ENCODE measurements at places on chromosomes 12 and 14. TPM values are rescaled to one million over a fixed set of nuclear protein-coding genes. Genes with fewer than 3 reads are reported as not detected.

- H3K27me3 ChIP-seq: no peaks in the 10 kb centered on the region
- no peaks in the 10 kb centered on the region for H3K36me3 ChIP-seq
- no peaks in the 10 kb centered on the region for H3K4me1 ChIP-seq
- H3K27ac ChIP-seq: no peak overlapping the region
- DNase-seq: no peak
These were observed 23.5 kb downstream of the FMNL3 start for GRCh38 chr12:49683599-49684309.

- H3K4me3 ChIP-seq: no peak overlapping the region
- H3K27ac ChIP-seq: no peak overlapping the region
- H3K4me1 ChIP-seq: peaks cover 12% of the 10 kb centered on the region
- no peaks in the 10 kb centered on the region for H3K27me3 ChIP-seq
These were observed 5.4 kb downstream of the CIPC start for GRCh38 chr14:77103475-77103874.

ACTR10 gene
- total RNA-seq: 74.5 TPM

DNA sequence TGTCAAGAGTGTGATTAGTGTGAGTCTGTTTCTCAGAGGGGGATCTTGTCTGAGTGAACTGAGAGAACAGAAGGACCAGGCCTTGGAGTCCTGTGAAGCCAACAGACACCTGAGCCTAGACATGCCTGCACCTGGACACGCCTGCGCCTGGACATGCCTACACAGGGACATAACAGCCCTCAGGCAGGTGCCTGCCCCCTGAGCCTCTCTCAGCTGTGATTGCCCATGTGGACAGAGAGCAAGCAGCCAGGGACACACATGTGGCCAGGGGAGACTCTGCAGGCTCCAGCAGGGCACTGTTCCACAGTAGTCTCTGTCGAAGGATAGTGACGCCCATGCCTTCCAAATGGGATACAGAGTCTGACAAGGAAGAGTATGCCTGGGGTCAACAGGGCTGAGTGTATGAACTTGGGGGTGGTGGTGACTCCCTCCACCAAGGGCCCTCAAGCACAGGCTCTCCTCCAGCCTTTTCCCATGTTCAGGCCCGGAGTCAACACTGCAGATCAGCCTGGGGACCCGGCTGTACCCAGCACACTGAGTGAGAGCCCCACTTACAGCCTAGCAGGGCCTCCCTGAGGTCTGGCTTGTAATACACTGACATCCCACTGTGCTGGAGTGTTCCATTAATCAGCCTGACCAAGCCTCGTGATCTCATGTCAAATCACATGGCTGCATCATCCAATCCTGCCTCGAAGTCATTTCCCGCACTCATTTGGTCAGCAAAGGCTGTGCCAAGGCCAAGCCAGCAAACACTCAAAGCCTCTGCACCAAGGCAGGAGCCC lies 173.0 kb downstream of the CALM1 start:
- no peak for DNase-seq
- H3K36me3 ChIP-seq: no peaks in the 10 kb centered on the region
- H3K27me3 ChIP-seq: no peaks in the 10 kb centered on the region

GRCh38 chr12:31890295-31891285 lies 68.6 kb upstream of the RESF1 start:
- H3K4me1 ChIP-seq: no peaks in the 10 kb centered on the region
- no peak for DNase-seq
- no peaks in the 10 kb centered on the region for H3K27me3 ChIP-seq
- H3K36me3 ChIP-seq: no peaks in the 10 kb centered on the region
- H3K4me3 ChIP-seq: no peak overlapping the region
- no peak overlapping the region for H3K27ac ChIP-seq

FBXO34 gene
- total RNA-seq: 17.4 TPM

CYP27B1 gene
- 3.6 TPM for total RNA-seq

ESPL1 gene
- total RNA-seq: not detected

- no peaks in the 10 kb centered on the region for H3K4me1 ChIP-seq
- no peak overlapping the region for H3K4me3 ChIP-seq
- no peaks in the 10 kb centered on the region for H3K27me3 ChIP-seq
- H3K27ac ChIP-seq: no peak overlapping the region
- no peak for DNase-seq
These were observed 231.2 kb upstream of the DCN start for GRCh38 chr12:91413581-91414546.

DNA sequence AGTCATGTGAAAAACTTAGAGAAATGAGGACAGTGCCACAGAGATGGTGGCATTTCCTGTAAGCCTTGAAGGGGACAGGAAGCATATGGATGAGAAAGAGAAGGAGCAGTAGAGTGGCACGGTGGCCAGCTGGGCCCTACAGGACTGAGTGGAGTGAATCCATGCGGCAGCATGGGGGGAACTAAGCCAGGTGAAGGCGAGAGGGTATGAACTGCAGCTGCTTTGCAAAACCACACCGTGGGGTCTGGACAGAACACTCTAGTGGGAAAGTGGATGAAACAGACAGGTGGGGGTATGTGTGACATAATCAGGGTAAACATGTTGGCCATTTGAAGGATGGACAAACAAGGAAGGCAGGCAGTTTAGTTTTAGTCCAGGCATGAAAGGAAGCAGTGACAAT lies 10.4 kb upstream of the SYCP3 start:
- H3K27ac ChIP-seq: no peak overlapping the region
- peaks cover 2% of the 10 kb centered on the region for H3K36me3 ChIP-seq
- peaks cover 24% of the 10 kb centered on the region for H3K4me1 ChIP-seq
- H3K4me3 ChIP-seq: no peak overlapping the region
- no peaks in the 10 kb centered on the region for H3K27me3 ChIP-seq
